Pulmonary artery endothelial cell (primary cell): ENCODE measurements at places on chromosomes 11 and 22. TPM values are rescaled to one million over a fixed set of nuclear protein-coding genes. Genes with fewer than 3 reads are reported as not detected.

Gene IGSF9B
- under 0.01 and 0.07 TPM in 2 replicates for total RNA-seq

Gene RCOR2
- total RNA-seq: 0.21 and 1.3 TPM in 2 replicates

Gene PKDREJ
- total RNA-seq: under 0.01 and 0.04 TPM in 2 replicates

Gene TRIM51
- total RNA-seq: not detected in 2 replicates

Gene FGF4
- total RNA-seq: not detected in 2 replicates

Gene OR52H1
- total RNA-seq: not detected in 2 replicates

Gene NOX4
- total RNA-seq: 15.9 and 17.1 TPM in 2 replicates

Gene DTX4
- 0.20 and 0.21 TPM in 2 replicates for total RNA-seq

Gene OR5AK2
- not detected in 2 replicates for total RNA-seq

Gene TMEM132A
- total RNA-seq: 55.7 and 62.6 TPM in 2 replicates

Gene UPK2
- not detected in 2 replicates for total RNA-seq

Gene OR5L2
- total RNA-seq: not detected in 2 replicates

Gene PDE2A
- total RNA-seq: 8.4 and 25.3 TPM in 2 replicates

Gene SPON1
- not detected in 2 replicates for total RNA-seq

Gene CARS1
- 49.8 and 67.5 TPM in 2 replicates for total RNA-seq
